ENCODE measurements at places on chromosomes 1 and 21.

GRCh38 chr1:109111386-109112055, 2.4 kb upstream of the ELAPOR1 start:
- DNase-seq, result no peak

- DNase-seq, result no peak
Observed at GRCh38 chr1:248860007-248860406, 1.1 kb upstream of the ZNF692 start.

- no peak for DNase-seq
Observed at GRCh38 chr1:39657402-39657801, 14.5 kb downstream of the NT5C1A start.

DNA sequence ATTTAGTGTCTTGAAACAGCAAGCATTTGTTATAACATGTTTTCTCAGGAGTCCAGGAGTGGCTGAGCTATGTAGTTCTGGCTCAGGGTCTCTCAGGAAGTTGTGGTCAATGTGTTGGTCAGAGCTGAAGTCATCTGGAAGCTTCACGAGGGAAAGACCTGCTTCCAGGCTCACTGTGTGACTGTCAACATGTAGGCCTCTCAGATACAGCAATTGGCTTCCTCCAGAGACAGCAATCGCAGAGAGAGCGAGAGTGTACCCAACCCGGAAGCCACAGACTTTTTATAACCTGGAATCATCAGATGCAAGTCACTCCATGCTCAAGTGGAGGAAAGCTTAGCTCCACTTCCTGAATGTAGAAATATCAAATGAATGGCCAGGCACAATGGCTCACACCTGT, 40.9 kb downstream of the TNFRSF9 start:
- DNase-seq, result peak; percentile 77

- DNase-seq, result no peak
Observed at GRCh38 chr1:28893403-28894102, 20.8 kb upstream of the EPB41 start.

DNA sequence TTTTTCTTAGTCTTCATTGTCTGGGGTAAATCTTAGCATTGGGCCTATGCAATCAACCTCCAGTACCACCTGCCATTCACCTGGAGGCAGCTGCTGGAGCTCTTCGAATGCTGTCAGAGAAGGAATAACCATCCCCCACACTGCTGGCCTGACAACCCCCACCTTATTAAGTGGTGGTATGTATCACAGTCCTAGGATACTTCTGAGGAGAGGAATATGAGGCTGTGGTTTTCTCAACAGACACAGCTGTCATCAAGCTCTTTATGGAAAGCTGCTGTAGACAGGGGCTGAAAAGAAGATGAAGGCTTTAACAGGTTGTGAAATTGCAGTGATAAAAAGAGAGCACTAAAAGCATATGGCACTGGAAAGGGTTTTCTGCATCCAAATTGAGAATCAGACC, 61.7 kb downstream of the TSEN15 start:
- DNase-seq, result peak; percentile 2

GRCh38 chr21:30695956-30696355, 22.6 kb downstream of the KRTAP21-3 start:
- no peak for DNase-seq

DNA sequence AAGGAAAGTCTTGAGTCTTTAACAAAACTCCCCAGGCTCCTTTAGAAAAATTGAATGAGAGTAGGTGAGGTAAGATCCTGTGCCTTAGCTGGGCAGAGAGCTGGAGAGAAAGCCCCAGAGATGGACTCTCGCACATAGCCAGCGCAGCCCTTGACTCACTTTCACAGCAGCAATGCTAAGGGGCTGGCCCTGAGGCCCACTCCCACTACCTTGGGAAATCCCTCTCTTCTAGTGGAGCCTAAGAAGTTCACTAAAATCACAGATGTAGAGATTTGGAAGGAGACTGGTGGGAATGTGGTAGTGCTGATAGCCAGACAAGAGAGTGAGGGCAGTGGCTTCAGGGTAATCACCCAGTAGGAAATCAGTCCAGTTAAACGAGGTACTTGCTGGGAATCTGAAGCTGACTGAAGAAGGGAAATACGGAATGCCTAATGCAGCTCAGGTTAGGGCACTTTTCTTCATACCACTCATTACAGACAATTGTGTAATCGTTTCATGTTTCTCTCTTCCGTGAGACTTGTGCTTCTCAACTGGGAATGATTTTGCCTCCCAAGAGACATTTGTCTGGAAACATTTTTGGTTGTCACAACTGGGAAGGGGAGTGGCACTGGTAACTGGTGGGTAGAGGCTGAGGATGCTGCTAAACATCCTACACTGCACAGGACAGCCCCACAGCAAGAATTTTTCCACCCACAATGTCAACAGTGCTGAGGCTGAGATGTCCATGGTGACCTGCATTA, 42.4 kb upstream of the LRRC8C start:
- DNase-seq, result no peak

- no peak for DNase-seq
Observed at GRCh38 chr1:117932576-117932975, 3.0 kb downstream of the WDR3 start.

GRCh38 chr1:71357708-71358107, 276.9 kb upstream of the ZRANB2 start:
- no peak for DNase-seq

- no peak for DNase-seq
Observed at GRCh38 chr1:74861867-74862266, 128.9 kb downstream of the TYW3 start.

Measured in KBM-7 (cell line).